ENCODE measurements at places on chromosomes 5 and 9.
A peak's percentile ranks its signal among the peaks of the same experiment; 100 is the strongest.

DNA sequence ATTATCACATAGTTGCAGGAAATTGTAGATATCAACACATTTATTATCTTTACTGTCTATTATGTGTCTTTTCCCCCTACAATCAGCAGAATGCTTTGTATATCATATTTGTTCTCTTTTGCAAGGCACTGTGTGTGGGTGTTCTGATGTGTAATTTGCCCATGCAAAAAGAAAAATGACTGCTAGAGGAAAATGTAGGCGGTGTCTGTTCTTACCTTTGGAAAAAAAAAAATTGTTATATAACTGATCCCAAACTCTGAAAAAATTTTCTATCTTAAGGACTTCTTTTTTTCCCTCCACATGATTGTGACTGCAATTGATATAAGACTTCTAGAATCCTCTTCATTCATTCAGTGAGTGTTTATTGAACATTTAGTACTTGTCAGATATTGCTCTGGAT, 24.5 kb downstream of the MRPS30 start:
- no peak for DNase-seq

- no peak for DNase-seq
Observed at GRCh38 chr5:147169399-147169798, 65.4 kb upstream of the STK32A start.

GRCh38 chr9:92562461-92562967, 26.7 kb upstream of the ECM2 start:
- no peak for DNase-seq

DNA sequence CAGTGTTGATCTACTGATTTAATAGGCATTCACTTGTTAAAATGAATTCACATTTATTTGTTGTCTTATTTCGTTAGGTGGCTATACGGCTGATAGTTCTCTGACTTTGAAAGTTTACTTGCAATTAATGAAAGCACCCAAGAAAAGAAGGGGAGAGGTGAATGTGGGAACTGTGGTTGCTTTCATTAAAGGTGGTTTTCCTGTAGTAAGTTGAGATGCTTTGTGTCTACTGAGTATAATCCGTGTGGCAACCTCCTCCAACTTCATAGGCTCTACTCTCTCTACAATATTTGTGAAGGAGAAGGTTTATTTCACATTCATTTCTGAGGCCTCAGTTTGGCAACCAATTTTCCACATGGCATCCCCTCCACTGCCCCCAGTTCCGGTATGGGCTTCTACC, 12.8 kb upstream of the MACIR start:
- DNase-seq = no peak

DNA sequence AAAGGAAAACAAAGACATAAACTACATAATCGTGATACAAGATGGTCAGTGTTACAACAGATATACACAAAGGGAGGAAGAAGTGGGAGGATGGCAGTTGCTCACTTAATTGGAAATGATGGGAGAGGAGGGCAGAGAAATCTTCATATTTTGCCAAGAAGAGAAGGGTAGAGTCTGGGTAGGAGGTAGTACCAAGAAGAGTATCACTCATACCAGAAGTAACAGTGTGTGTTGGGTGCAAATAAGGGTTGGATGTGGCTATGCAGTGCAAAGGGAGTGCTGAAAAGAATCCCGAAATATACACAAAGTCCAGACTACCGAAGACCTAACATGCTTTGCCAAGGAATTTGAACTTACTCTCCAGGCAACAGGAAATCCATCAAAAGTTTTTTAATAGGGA, 41.0 kb downstream of the ERMP1 start:
- no peak for DNase-seq

DNA sequence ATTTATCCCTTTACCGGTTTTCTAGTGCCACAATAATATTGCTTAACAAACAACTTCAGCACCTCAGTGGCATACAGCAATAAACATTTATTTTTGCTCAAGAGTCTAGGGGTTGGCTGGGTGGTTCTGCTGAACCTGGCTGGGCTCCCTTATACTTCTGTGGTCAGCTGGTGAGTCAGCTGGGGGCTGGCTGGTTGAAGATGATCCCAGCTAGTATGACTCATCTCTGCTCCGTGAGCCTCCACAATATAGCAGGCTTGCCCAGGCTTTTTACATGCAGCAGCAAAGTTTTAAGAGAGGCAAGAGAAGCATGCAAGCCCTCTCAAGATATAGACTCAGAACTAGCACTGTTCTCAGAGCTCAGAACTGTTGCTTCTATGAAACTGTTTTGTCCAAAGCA, 523.5 kb upstream of the CLINT1 start:
- DNase-seq = no peak

DNA sequence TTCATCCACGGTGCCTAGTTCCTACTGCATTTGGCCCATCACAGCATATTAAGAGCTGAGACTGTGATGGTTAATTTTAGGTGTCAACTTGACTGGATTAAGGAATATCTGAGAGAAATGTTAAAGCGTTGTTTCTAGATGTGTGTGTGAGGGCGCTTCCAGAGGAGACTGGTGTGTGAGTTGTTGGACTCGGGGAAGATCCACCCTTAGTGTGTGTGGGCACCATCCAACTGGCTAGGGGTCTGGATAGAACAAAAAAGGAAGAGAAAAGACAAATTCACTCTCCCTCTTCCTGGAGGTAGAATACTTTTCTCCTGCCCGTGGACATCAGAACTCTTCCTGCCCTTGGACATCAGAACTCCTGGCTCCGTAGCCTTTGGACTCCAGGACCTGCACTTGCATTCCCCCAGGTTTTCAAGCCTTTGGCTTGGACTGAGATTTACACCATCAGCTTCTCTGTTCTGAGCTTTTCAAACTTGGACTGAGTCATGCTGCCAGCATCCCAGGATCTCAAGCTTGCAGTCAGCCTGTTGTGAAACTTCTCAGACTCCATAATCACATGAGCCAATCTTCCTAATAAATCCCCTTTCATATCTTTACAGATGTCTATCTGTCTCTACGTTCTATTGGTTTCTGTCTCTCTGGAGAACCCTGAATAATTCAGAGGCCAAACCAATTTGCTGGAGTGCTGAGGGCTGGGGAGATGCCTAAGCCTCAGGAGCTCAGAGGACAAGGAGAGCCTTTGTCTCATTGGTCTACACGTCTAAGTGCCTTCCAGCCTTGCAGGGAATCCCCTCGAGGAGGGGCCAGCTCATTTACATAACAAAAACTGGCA, 164.5 kb downstream of the DCP2 start:
- no peak for DNase-seq

GRCh38 chr5:37668524-37669047, 171.3 kb downstream of the GDNF start:
- DNase-seq = no peak

GRCh38 chr5:171863935-171864334, 78.3 kb downstream of the SMIM23 start:
- DNase-seq = no peak

DNA sequence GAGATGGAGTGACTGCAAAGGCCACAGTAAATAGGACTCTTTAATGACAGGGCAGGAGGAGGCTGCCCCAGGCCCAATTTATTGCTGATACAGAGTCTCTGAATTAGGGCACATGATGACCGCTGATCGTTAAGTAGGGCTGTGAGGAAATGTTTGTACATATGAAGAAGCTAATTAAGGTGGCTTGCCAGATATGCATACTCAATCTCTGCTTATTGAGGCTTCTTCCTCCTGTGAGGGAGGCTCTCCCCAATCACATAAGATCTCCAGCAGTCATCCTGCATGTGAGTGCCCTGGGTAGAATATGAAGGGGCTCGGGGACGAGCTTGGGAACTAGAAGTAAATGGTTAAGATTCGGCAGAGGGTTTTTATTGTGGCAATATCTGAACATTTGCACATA, 8.2 kb upstream of the CD180 start:
- no peak for DNase-seq

- no peak for DNase-seq
Observed at GRCh38 chr9:134781591-134782302, 98.9 kb upstream of the FCN2 start.

DNA sequence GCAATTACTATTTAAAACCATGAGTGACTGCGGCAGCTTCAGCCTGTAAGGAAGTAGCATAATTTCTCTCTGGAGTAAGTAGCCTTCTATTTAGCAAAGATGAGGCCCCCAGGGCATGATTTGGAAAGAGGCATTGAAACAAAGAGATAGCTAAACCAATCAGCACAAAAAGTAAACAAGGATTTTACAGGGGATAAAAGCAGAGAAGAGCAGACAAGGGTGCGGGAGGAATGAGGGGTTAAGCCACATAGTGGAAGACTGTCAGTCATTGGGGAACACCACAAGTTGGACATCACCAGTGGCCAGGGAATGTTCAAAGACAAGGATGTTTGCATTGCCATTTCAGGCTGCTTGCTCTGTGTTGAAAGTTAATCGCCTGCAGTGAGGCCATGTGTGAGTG, 24.0 kb upstream of the C5orf63 start:
- DNase-seq = no peak

- DNase-seq = peak; percentile 70
Observed at GRCh38 chr9:106753155-106753671, 109.8 kb upstream of the ZNF462 start.

- DNase-seq = no peak
Observed at GRCh38 chr9:21016701-21017491, 14.5 kb downstream of the HACD4 start.

DNA sequence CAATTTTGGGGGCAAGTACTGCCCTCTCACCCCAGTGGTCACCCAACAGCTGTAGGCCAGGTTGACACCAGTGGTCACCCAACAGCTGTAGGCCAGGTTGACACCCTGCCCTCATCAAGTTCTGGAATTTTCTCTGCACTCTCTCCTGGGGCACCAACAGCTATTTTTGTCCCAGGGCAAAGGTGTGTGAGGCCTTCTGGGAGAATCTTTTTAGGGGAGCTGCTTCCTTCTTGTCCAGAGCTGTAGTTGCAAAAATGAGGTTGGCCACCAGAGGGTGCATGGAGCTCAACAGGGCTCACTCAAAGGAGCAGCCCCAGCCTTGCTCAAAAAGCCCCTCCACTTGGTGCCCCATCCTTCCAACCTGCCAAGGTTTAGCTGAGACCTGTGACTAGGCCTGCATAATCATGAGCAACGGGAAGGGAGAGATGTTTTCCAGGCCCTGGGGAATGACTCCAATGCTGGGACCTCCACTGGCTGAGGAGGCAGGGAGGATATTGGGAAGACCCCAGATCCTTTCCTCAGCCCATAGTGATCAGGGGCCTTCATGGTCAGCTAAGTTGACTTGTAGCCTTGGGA, 10.6 kb upstream of the P4HA2 start:
- peak; percentile 43 for DNase-seq
